Stimulated activated CD4-positive, alpha-beta T cell treated with anti-CD3 and anti-CD28 coated beads, Interleukin-12 subunit alpha, Interleukin-12 subunit beta, amount 100 ng/mL, for 4 hours (primary cell): ENCODE measurements at places on chromosomes 13 and 19.

GRCh38 chr19:18388960-18389725 is 3.2 kb downstream of the GDF15 start:
- DNase-seq, result no peak

DNA sequence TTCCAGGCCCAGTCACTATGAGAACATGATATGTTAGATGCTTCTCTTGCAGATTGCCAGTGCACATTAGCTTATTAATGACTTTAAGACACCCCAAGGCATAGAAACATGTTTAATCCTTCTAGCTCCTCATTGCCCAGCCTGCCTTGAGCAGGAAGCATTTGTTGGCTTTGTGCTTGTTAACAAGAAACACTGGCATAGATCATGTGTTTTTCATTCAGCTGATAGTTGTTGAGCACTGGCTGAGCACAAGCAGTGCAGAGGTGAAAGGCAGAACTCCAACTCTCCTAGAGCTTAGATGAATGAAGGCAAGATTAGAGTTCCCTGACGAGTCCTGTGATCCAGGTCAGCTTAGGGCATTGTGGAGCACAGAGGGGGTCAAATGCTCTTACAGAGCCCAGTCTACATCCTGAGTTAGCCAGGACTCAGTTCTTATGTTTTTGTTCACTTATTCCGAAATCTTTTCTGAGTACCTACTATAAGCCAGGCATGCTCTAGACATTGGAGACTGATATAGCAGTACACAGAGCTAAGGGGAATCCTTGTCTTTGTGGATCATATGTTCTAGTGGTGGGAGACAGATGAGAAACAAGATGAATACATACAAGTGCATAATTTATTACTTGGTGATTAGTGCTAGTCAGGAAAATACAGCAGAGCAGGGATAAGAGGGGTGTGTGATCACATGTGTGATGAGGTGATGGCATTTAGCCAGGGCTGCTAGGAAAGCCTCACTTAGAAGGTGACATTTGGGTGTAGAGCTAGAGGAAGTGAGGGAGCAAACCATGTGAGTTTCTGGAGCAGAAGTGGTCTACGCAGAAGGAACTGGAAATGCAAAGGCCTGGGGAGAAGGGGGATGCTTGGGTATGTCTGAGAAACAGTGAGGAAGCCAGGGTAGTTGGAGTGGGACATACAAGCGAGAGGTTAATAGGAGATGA is 101.2 kb downstream of the WASF3 start:
- no peak for DNase-seq

- DNase-seq, result no peak
Measured at GRCh38 chr19:11251217-11251616, 11.1 kb downstream of the DOCK6 start.

DNA sequence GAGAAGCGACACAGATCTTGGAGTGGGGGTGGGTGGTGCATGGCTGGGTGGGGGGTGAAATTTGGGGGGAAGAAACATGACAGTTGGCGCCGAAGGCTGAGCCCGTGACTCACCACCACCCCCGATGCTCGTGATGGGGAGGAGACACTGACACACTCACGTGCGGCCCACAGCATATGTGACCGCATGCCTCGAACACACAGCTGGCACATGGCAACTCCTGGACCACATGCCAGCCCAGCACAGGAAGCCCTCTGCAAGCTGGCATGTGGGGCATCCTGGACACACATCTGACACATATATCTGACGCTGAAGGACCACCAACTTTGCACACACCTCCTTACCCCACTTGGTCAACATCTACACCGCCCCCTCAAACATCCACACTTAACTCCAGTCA is 1.2 kb upstream of the GRIK5 start:
- no peak for DNase-seq

DNA sequence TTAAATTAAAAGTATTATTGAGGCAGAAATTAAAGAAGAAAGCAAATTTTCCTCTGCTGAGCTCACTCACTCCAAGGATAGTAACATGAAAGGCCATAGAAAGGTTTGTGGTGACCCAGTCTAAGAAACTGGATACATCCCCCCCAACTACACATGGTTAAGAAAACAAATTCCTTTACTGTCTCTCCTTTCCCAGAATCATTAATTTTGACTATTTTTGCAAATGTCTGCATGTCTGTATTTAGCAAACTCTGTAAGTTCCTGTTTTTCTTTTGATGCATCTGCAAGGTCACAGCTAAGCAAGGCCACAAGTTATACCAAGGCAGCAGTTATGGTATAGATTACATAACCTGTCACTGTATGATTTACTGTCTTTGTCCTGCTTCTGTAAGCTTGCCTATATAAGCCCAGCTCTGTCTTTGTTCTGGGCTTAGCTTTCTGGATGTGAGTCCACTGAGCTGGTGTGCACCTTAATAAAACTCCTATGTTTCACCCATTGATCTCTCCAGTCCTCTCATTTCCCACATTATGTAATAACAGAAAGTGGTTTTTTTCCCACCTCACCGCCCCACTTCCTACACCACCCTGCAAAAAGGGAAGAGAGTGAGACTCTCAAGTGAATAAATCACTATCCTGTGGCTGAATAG is 8.5 kb upstream of the ZNF83 start:
- DNase-seq, result no peak

DNA sequence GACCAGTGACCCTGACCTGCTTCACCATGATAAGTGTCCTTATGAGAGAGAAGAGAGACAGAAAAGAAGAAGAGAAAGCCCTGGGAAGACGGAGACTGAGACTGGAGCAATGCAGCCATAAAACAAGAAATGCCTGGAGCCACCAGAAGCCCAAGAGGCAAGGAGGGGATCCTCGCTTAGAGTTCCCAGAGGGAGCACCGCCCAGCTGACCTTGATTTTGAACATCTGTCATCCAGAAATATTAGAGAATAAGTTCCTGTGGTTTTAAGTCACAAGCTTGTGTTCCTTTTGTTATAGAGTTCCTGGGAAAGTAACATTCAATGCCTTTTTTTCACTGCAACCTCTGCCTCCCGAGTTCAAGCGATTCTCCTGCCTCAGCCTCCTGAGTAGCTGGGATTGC is 20.2 kb downstream of the CERS1 start:
- DNase-seq, result no peak

DNA sequence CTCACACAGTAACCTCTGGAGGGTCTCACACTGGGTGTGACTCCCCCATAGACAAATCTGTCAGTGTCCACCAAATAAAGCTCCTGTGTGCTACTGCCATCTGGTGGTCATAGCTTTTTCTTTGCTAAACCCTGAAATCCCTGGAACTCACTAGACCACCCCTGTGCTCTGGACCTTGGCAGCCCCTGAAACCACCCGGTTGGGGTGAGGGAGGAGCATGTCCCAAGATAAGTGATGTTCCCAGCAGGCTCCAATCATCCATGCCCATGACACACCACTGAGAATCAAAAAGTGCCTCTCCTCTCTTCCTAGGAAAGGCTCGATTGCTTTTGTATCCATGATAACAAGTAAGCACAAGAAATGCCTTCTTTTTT is 6.5 kb upstream of the HSD17B14 start:
- DNase-seq, result peak; percentile 27
